Tibial artery (tissue), 4 donors: ENCODE measurements at places on chromosomes 1 and 21.

- no peak for DNase-seq
Measured at GRCh38 chr1:73948055-73948454, 249.9 kb downstream of the LRRIQ3 start.

DNA sequence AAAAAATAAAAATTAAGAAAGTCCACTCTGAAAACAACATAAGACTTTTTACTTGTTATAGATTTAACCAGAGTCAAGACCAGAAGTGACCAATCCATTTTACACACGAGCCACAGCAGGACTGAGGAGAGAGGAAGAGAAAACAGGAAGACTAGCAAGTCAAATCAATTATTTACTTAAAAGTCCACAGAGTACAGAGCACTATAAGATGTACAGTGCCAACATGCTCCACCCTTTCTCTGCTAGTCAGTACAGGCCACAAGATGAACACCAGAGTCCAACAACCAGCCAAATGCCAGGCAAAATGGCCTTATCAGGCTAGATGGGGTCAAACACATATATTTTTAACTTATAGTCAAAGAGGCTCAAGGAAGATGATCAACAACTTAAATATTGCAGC, 19.5 kb downstream of the LUZP1 start:
- DNase-seq: no peak

DNA sequence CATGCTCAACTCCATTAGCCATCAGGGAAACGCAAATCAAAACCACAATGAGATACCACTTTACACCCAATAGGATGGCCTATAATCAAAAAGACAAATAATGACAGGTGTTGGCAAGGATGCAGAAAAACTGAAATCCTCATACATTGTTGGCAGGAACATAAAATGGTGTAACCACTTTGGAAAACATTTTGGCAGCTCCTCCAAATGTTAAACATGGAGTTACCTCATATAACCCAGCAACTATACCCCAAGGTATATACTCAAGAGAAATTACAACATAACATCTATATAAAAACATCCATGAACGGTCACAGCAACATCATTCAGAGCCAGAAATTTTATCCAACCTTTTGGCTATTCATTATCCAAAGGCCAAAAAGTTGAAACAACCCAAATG, 11.6 kb downstream of the EIF4G3 start:
- DNase-seq: no peak

DNA sequence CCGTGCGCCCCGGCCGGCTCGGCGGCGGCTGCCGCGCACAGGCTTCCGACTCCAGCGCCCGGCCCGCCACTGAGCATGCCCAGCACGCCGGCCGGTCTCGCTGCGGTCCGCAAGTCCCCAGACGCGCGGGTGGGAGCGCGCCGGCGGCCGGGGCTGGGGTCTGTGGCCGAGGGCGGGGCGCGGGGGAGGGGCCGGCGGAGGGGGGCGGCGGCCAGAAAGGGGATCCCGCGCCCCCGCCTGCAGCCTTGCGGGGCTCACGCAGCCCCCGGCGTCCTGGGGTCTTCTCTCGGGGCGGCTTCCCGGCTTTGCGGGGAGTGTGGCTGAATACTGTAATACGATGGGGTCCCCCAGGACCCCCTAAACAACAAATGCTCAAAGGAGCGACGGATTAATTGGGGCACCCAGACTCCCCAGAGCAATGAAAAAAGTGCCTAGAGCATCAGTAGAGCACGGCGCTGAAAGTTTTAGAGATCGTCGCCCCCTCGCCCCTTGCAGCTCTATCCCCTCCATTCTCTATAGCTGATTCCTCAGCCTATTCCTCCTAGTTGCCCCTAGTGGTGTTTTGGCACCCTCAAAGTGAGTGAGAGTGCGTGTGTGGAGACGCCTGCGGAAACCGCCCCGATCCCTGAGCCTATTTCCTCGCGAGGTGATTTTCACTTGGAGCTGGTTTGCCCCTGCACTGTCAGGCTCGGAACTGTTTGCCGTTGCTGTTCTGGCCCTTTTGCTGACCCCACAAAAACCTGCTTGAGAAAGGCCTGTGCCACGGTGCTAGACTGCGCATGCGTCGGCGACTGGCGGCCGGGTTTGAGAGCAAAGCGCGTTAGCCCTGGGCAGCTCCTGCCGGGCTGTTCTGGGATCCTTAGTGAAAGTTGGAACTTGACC, at the start of gene VAV3:
TSS of gene VAV3 (minus strand) at position 71 of the 882 bp plus-strand sequence. CDS start 311 bp downstream, outside the sequence.
- DNase-seq: peak; percentile 77

GRCh38 chr1:230407351-230407750, 18.8 kb downstream of the PGBD5 start:
- no peak for DNase-seq

DNA sequence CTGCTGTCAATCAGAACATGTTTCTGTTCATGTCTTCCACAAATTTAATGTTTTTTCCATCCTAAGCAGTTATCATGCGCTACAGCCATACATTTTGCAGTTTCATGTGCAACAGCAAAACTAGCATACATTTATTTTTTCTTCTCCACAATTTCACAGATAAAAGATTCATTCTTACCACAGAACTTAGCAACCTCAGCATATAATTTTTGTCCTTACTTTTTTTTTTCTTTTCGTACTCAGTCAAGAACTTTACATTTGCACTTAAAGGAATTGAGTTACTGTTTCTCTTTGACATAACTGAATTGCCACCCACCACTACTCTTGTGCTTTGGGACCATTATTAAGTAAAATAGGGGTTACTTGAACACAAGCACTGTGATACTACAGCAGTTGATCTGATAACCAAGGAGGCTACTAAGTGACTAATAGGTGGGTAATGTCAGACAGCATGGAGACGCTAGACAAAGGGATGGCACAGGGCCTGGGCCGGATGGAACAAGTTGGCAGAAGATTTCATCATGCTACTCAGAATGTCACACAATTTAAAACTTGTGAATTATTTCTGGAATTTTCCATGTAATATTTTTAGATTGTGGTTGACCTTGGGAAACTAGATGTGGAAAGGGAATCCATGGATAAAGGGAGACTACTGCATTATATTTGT, 50.2 kb upstream of the LHX8 start:
- no peak for DNase-seq

DNA sequence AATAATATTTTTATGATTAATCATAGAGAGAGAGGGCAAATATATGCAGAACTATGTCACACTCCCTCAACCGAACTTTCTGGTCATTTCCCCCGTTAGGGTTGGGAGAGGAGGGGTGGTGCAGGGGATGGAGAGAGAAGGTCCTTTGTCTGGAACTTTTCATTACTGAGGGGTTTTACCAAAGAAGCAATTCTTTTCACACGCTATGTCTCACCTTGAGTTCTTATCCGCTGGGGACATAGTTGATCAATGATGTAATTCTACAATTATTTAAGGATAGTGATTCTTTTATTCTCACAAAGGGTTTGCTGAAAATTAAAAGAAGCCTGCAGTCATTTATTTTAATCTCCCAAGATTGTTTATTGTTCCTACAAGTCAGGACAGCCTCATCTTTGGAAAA, 98.3 kb upstream of the RUNX1 start:
- no peak for DNase-seq

GRCh38 chr1:62301726-62302390, 17.4 kb downstream of the KANK4 start:
- DNase-seq: no peak

DNA sequence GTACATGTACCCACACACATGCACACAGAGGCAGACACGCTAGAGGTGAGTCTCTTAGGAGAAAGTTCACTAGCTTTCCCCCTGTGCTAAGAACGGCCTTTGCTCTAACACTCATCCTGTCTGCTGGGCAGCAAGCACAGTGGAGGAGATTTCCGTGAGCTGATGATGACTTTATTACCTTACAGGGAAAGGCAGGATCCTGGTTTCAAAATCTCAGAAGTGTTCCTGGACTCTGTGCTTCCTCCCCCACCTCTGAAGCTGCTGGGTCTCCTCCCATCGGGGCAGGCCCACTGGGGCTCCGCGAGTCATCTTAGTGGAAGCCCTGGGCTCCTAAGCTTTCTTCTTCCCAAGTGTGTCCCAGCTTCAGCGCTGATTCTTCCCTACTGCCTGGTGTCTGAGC, 2.7 kb downstream of the FAM3B start:
- no peak for DNase-seq

DNA sequence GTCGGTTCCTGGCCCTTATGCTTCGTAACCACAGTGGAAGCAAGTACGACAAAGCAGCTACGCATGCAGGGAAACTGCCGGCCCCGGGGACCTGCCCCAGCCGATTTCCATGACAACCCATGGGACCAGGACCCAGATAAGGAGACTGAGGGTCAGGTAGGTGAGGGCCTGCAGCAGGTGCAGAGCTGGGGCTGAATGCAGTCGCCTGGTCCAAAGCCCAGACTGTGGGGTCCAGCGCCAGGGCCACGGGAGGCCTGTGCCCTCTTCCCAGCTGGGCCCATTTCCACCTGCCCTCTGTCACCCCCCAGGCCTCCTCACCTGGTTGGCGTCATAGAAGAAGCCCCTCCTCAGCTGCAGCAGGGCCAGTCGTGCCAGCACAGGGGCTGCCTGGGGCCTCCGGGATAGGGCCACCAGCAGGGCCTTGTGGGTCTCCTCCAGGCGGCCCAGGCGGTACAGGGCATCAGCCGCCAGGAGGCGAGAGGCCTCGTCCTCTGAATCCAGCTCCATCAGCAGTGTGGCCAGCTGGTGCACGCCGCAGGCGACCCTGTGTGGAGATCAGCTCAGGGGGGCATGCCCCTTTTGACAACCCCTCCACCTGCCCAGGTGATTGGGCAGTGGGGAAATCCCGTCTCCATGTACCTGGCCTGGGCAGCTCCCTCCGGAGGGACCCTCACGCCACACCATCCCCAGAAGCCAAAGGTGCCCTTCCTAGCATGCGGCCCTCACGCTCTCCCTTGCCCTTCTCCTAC, 14.2 kb downstream of the TTC34 start:
- DNase-seq: peak; percentile 51

- DNase-seq: no peak
Measured at GRCh38 chr1:36789535-36789934, 244.8 kb downstream of the GRIK3 start.

- no peak for DNase-seq
Measured at GRCh38 chr1:109249654-109250401, 489 bp downstream of the CELSR2 start.

GRCh38 chr1:218996362-218996761, 177.3 kb upstream of the LYPLAL1 start:
- DNase-seq: no peak
